ENCODE measurements at places on chromosomes 7 and 10. TPM values are rescaled to one million over a fixed set of nuclear protein-coding genes. Genes with fewer than 3 reads are reported as not detected.

GRCh38 chr7:98707076-98707475, 90.0 kb downstream of the NPTX2 start:
- no peak for DNase-seq
- peaks cover 6% of the 10 kb centered on the region for H3K36me3 ChIP-seq
- H3K27ac ChIP-seq: no peak overlapping the region
- H3K4me3 ChIP-seq: no peak overlapping the region
- peaks cover 16% of the 10 kb centered on the region for H3K27me3 ChIP-seq

- H3K4me3 ChIP-seq: no peak overlapping the region
- H3K27me3 ChIP-seq: no peaks in the 10 kb centered on the region
- H3K27ac ChIP-seq: no peak overlapping the region
- DNase-seq: no peak
- no peaks in the 10 kb centered on the region for H3K4me1 ChIP-seq
- no peaks in the 10 kb centered on the region for H3K36me3 ChIP-seq
These were observed 687.8 kb downstream of the IPMK start for GRCh38 chr10:57579926-57580325.

DNA sequence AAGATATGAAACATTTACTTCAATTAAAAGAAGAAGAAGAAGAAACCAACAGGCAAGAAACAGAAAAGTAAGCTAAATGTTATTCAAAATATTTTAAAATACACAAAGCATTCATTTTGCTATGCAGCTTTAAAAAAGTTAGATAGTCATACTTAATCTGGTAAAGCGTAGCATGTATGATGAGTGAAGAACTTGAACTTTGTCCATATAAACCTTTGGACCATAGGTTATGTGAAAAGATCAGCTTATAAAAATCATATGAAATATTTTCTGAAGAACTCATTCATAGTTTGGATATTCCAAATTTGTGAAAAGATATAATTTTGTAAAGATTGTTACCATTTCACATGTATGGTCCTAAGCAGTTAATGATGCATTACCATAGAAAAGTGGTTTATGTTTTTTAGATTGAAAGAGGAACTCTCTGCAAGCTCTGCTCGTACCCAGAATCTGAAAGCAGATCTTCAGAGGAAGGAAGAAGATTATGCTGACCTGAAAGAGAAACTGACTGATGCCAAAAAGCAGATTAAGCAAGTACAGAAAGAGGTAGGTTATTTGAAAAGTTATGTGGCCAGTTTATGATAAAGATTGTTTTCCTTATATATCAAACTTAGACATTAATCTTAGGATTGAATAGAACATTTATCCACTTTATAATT, 37.3 kb downstream of the KIF20B start:
- H3K4me3 ChIP-seq: peak overlapping the region; percentile 81
- peak overlapping the region; percentile 44 for H3K27ac ChIP-seq
- no peaks in the 10 kb centered on the region for H3K36me3 ChIP-seq
- peaks cover 19% of the 10 kb centered on the region for H3K4me1 ChIP-seq
- peak; percentile 49 for DNase-seq

Gene ITGB8
- not detected for polyA plus RNA-seq

DNA sequence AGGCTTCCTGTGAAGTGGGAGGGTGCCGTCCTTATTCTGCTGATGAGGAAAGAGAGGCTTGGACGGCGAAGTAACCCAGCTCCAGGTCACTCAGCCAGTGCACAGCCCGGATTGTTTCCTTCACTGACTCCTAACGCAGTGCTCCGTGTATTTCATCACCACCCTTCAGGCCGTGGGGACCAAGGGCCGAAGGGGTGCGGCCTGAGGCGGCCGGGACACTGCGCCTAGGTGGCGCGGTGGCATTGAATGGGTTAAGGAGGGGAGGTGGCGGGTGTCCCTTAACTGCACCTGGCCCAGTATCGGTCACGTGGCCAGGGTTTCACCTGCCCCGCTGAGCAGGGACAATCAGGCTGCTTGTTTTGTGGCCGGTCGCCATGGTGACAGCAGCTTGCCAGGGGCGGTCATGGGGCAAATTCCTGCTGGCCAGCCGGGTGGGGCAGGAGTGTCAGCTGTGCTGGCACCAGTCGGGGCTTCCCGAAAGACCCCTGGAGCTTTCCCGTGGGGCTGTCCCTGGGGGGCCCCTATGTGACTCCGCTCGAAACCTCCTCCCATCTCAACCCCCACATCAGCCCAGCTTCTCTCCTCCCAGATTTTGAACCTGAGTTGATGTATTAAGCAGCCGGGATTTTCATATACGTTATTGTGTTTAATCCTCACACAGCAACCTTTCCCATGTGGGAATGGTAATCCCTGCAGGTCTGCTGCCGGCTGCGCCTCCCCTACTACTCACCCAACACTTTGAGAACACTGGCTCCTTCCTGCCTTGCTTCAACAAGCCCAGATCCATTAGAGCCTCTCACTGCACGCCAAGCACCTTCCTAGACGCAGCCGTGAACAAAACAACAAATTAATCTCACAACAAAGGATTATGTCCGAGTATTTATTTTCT, 4.4 kb upstream of the ABHD11 start:
- H3K4me3 ChIP-seq: no peak overlapping the region
- peaks cover 7% of the 10 kb centered on the region for H3K4me1 ChIP-seq
- no peaks in the 10 kb centered on the region for H3K27me3 ChIP-seq

- no peaks in the 10 kb centered on the region for H3K36me3 ChIP-seq
- H3K27ac ChIP-seq: no peak overlapping the region
- no peak overlapping the region for H3K4me3 ChIP-seq
- peaks cover 19% of the 10 kb centered on the region for H3K27me3 ChIP-seq
- H3K4me1 ChIP-seq: no peaks in the 10 kb centered on the region
These were observed 201.6 kb downstream of the IPMK start for GRCh38 chr10:58066126-58066525.

GRCh38 chr7:69657985-69658384, 59.7 kb downstream of the AUTS2 start:
- H3K4me1 ChIP-seq: peaks cover 28% of the 10 kb centered on the region
- no peaks in the 10 kb centered on the region for H3K27me3 ChIP-seq
- no peak for DNase-seq
- no peak overlapping the region for H3K27ac ChIP-seq
- H3K4me3 ChIP-seq: no peak overlapping the region

- H3K4me3 ChIP-seq: no peak overlapping the region
- DNase-seq: no peak
- H3K27me3 ChIP-seq: no peaks in the 10 kb centered on the region
- H3K4me1 ChIP-seq: no peaks in the 10 kb centered on the region
- H3K36me3 ChIP-seq: no peaks in the 10 kb centered on the region
These were observed 1044.9 kb downstream of the TYW1 start for GRCh38 chr7:68041554-68041953.

Gene OPN1SW
- not detected for polyA plus RNA-seq

GRCh38 chr7:108211382-108212201, 81.4 kb upstream of the LAMB4 start:
- no peaks in the 10 kb centered on the region for H3K27me3 ChIP-seq
- no peak overlapping the region for H3K4me3 ChIP-seq
- DNase-seq: no peak
- H3K27ac ChIP-seq: no peak overlapping the region
- peaks cover 9% of the 10 kb centered on the region for H3K4me1 ChIP-seq
- peaks cover 4% of the 10 kb centered on the region for H3K36me3 ChIP-seq

Gene DDX50
- polyA plus RNA-seq: 31.5 TPM

- no peaks in the 10 kb centered on the region for H3K4me1 ChIP-seq
- no peak for DNase-seq
- H3K27me3 ChIP-seq: no peaks in the 10 kb centered on the region
These were observed 46.6 kb upstream of the IGFBP3 start for GRCh38 chr7:45967591-45968157.

GRCh38 chr10:75061709-75062505, 49.5 kb upstream of the SAMD8 start:
- no peak for DNase-seq
- no peaks in the 10 kb centered on the region for H3K36me3 ChIP-seq
- H3K27me3 ChIP-seq: no peaks in the 10 kb centered on the region
- no peak overlapping the region for H3K4me3 ChIP-seq

GRCh38 chr7:120996988-120997345, 8.5 kb downstream of the CPED1 start:
- H3K4me1 ChIP-seq: peaks cover 17% of the 10 kb centered on the region
- H3K4me3 ChIP-seq: no peak overlapping the region
- H3K27ac ChIP-seq: no peak overlapping the region

Gene AOAH
- polyA plus RNA-seq: 2.4 TPM

Gene NME8
- not detected for polyA plus RNA-seq

DNA sequence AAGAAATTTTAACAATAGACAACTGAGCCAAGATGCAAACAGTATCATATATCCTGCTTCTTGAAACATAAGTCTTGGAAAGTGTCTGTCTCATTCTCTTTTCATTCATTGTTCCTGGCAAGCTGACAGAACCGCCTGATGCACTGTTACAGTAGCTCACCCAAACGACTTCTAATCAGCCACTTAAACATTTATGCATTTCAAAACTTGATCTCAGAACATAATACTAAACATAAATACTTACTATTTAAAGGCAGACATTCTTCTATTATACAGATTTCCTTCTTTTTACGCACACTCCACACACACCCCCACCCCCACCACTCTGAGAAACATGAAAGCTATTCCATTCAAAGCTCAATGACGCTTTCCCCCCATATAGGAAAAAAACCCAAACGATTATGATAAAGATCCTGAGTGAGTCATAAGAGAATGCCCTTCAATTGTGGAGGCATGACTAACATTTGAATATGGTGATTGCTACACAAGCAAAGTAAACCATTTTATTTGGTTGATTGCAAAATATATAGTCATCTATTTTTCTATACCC, 30.5 kb downstream of the SHTN1 start:
- no peak overlapping the region for H3K27ac ChIP-seq
- peaks cover 4% of the 10 kb centered on the region for H3K27me3 ChIP-seq
- no peaks in the 10 kb centered on the region for H3K36me3 ChIP-seq
- H3K4me1 ChIP-seq: no peaks in the 10 kb centered on the region

Gene DPP6
- polyA plus RNA-seq: not detected

DNA sequence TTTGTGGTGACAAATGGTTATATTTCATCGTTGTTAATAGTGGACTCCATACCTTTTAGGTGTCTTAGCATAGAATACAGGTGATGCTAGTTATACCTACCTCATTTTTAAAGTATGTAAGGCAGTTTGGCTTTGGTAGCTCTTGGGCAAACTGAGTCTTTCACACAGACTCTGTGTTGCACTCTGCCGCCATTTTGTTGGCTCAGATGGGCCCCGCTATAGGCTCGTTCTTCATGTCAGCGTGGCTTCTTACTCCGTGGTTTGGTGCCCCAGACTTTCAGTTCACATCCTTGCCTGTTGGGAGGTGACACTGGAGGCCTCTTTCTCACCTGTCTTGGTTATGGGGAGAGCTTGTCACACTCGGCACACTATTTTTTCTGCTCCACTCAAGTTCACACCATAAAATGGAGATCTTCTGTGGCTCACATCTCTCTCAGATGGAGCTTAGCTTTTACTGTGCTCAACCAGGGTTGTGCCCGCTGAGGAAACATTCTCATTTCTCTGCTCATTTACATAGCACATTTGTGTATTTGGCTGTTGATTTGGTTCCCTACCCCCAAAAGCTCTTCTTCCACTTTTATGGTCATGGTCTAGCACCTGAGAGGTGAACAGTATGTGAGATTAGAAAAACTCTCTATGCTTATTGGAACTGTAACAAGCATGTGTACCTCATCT, 178.5 kb downstream of the ARID5B start:
- peak; percentile 81 for DNase-seq
- no peaks in the 10 kb centered on the region for H3K27me3 ChIP-seq
- peak overlapping the region; percentile 99 for H3K27ac ChIP-seq
- H3K4me3 ChIP-seq: peak overlapping the region; percentile 84

Gene WDR86
- polyA plus RNA-seq: 1.5 TPM

DNA sequence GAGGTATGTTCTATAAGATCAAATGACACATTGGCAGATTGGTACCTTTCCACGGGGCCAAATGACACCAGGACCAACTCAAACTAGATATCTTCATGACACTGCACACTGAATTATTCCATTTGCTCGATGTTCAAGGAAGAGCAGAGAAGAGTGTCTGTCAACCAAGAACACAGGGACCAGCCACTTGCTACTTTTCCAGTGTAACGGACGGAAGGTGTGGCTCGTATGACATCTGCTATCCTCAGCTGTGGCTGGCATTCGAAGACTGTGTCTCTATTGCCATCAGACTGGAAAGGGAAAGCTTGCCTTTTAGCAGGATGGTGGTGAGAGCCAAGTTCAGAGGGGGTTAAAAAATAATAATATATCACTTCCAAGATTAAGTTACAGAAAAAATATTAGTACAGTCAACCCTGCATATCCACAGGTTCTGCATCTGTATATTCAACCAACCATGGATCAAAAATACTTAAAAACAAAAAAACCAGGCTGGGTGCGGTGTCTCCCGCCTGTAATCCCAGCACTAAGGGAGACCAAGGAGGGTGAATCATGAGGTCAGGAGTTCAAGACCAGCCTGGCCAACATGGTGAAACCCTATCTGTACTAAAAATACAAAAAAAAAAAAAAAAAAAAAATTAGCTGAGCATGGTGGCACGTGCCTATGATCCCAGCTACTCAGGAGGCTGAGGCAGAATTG, 237.1 kb downstream of the PRPF18 start:
- no peak for DNase-seq
- H3K4me3 ChIP-seq: no peak overlapping the region

DNA sequence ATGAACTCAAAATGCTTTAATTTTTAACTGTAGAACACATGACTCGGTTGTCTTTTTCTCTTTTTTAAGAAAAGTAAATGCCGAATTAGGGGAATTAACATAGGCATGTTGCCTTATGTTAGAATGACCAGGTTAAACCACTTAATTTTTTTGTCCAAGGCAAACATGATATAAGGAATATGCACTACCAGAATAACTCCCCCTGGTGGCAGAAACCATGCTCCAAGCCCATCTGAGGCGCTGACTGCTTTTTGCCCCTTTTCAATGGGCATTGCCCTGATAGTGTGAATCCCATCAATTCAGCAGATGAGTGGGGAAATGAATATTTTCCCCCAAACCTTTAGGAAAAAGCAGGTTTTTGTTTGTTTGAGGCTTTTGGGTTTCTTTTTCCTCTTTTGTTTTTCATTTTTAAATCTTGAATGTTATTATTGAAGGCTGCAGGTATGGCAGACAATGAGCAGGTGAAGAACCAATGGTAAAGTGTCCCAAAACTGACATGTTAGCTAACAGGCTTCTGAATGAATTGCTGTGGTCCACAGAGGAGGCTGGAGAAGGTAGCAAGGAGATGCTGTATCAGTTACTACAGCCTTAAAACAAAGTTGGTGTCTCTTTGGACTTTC, 284.3 kb downstream of the SORCS3 start:
- no peaks in the 10 kb centered on the region for H3K4me1 ChIP-seq
- no peak overlapping the region for H3K27ac ChIP-seq
- no peaks in the 10 kb centered on the region for H3K27me3 ChIP-seq
- no peak overlapping the region for H3K4me3 ChIP-seq

GRCh38 chr10:110508806-110509544, 11.3 kb downstream of the DUSP5 start:
- peaks cover 12% of the 10 kb centered on the region for H3K4me1 ChIP-seq
- no peak for DNase-seq
- no peak overlapping the region for H3K27ac ChIP-seq
- no peak overlapping the region for H3K4me3 ChIP-seq
- peaks cover 17% of the 10 kb centered on the region for H3K36me3 ChIP-seq
